Stimulated activated CD4-positive, alpha-beta T cell treated with anti-CD3 and anti-CD28 coated beads, Interleukin-4, amount 100 ng/mL, for 4 hours (primary cell): ENCODE measurements at places on chromosomes 11 and 22.

GRCh38 chr11:75778962-75779361, 10.4 kb downstream of the DGAT2 start:
- DNase-seq = no peak

- no peak for DNase-seq
Measured at GRCh38 chr11:12234221-12234620, 123.8 kb downstream of the MICAL2 start.

DNA sequence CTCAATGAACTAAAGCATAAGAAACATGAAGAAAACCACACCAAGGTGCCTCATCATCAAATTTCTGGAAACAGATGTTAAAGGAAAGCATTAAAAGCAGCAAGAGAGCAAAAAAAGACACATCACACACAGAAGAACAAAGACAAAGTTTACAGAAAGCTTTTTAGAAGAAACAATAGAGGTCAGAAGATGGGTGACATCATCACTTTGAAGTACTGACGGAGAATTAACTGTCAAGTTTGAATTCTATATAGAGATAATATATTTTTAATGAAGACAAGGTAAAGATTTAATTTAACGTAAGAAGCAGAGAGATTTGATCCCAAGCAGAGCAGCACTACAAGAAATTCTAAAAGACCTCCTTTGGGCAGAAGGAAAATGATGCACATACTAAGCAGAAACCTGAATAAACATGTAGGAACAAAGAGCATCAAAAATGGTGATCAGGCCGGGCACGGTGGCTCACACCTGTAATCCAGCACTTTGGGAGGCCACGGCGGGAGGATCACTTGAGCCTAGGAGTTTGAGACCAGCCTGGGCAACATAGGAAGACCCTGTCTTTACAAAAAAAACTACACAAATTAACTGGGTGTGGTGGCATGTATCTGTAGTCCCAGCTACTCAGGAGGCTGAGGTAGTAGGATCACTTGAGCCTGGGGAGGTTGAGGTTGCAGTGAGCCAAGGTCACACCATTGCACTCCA, 63.3 kb upstream of the RTL6 start:
- DNase-seq = no peak

DNA sequence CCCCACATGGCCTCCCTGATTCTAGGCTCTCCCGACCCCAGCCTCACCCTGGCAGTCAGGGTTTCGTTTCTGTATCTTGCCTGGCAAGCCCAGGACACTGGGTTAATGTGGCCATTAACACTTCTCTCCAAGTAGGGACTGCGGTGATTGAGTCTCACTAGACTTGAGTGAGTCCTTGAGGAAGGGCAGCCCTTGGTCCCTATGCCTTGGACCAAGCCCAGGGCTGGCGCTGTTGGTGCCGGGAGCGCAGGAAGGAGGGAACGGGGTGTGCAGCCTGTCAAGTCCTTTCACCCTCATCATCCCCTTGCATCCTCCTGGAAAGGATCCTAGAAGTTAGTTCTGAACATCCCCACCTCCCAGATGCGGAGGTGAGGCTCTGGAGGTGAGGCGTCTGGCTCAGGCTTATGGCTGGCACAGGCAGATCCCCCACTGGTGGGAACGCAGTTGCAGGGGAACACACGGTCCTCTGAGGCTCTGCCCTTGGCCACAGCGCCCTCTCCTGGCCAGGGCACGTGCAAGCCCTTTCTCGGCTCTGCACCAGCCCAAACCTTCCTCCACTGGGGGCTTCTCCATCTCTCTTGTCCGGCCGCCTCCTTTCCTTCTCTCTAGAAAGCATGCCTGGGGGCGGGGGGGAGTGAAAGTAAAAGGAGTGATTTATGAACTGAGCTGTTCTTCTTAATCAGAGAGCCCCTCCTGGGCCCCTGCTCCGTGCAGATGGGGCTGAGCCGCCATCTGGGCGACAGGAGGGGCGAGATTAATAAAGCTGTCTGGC, 56.7 kb downstream of the TP53I11 start:
- peak; percentile 58 for DNase-seq

DNA sequence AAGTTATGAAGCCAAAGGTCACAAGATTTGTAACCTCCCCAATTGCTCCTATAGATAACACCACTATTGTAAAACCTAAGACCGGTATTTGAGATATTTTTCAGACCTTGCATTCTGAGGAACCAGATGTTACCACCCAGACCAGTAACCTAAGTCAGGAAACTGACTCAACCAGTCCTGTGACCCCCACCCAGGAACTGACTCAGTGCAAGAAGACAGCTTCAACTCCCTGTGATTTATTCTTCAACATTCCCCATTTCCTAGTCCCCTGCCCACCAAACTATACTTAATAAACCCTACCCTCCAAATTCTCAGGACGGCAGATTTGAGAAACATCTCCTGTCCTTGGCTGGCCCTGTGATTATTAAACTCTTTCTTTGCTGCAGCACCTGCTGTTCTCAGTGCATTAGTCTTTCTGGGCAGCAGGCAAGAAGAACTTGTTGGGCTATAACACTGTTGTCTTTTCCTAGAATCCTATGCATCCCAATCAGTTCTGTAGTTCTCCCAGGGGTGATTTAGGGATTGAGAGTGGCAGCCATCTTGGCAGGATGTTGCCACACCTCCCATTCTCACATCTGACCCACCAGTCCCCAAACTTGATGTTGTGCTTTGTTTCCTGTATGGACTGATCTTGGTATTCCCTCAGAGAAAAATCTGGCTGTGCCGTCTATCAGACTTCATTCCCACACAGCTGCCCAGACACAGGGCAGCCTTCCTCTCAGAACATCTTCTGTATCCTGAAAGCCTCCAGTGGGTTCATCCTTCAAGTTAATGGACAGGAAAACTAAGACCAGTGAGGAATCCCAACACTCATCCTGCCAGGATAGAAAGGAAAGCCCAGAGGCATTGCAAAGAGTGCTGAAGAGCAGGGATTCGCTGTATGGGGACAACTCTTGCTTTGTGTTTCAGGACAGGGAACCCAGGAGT, 104.0 kb downstream of the PDE2A start:
- DNase-seq = no peak

DNA sequence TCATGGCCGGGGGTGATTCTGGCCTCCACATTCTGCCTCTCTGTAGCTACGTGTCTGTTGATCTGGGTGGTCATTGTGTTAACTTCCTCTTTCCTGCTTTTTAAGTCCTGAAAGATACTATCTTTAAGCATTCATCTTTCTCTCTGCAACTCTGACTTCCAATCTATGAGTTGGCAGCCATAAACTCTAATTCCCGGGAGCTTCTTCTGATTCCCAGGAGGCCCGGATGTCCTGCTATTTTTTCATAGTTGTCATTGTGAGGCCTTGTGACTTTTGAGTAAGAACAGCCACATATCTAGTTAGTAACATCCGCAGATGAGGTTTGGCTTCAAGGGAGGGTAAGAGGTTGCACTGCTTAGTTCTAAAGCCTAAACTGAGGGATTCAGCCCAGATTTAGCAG, 107.8 kb downstream of the SYN3 start:
- no peak for DNase-seq

GRCh38 chr11:114237321-114238280, 58.6 kb upstream of the NNMT start:
- DNase-seq = no peak

DNA sequence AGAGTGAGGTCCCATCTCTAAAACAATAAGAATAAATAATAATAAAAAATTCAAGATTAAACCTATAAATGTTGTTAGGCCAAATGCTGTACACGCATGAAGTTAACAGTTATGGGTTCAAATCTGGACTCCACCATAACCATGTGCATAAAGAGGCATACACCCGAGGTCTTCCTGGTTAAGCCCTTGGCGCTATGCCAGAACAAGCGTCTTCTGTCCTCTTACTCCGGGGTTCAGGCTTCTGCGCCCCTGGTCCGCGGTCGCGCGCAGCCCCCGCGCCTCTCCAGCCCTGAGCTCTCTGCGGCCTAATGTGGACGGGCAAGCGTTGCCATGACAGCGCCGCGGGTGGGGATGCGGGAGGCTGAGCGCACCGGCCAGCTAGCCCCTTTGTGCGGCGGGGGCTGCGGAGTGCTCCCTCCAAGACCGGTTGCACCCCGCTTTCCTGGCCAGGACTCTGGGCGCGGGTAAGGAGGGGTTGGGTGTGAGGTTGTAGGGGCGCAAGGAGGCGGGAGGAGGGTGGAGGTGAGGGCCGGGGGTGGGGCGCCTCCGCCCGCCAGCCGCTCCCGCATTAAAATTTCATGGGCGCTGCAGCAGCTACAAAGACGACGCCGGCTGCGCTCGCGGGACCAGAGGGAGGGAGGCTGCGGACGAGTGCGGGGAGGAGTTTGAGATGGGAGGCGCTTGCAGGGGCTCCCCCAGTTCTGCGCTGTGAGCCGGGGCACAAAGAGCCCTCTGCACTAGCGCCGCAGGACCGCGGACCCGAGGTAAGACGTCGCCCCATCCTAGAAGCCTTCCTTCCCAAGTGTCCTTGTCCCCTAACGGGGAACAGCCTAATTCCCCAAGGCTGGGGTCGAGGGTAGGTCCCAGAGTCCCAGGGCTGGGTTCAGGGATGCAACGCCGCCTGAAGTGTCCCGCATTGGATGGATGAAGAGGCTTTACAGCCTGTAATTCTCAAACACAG, at the start of gene MIAT:
MIAT (plus strand) TSS at position 698 of the 961 bp plus-strand sequence.
- DNase-seq = peak; percentile 60

DNA sequence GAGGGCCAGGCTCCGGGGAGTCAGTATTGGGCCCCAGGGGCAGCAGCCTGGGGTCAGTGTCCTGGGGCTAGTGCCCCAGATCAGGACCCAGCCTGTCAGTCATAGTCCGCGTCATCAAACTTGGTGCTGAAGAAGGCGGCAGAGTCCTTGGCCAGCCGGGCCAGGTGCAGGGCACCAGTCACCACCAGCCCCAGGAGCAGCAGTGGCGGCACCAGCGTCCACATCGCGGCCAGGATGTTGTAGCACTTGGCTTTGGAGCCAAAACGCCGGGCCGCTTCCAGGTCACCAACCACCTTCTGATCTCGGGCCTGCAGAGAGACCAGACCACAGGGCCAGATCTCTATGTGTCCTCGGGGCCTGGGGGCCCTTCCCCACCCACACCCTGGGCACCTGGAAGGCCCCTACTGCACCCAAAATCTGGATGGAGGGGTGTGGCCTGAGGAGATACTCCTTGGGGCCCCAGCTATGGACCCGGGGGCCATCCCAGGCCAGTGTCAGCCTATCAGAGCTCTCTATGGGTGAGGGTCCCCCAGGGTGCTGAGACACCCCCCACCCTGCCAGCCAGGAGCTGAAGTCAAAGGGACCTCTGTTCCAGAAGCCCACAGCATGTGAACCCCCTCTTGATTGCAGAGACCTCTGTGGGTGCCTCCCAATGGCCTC, 790 bp downstream of the IFITM5 start:
- no peak for DNase-seq

DNA sequence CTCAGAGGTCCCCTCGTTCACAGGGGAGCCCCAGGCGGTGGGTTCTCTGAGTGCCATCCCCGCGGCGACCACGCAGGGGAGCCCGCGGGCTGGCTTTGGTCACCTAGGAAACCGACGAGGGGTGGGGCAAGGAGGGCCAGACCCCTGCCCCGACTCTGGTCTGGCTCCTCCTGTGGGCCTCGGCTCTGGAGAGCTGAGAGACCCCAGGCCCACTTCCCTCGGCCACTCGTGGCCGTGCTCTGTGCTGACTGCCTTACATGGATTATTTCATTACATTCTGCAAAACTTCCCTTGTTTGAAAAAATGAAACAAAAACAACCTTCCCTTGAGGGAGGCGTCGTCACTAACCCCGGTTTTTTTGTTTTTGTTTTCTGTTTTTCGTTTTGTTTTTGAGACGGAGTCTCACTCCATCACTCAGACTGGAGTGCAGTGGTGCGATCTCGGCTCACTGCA, 15.1 kb upstream of the CYTH4 start:
- peak; percentile 68 for DNase-seq

GRCh38 chr11:57562596-57562995, 4.9 kb downstream of the UBE2L6 start:
- no peak for DNase-seq

DNA sequence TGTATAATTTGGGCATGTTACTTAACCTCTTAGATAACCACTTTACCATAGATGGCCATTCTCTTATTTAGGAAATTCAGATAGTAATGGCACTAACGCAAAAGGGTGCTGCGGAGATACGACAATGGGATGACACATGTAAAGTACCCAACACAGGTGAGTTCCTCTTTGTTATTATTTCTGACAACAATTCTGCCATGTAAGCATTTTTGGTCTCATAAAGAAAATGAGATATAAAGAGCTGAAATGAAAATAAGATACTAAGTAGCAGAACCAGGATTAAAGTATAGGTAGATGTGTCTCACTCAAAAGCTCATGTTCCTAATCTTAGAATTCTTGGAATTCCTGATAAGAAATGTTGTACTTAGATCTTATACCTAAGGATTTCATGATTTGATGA, 260.2 kb upstream of the CCDC90B start:
- no peak for DNase-seq

- no peak for DNase-seq
Measured at GRCh38 chr11:116136987-116137674, 632.9 kb upstream of the CADM1 start.

GRCh38 chr11:3046641-3047040, 10.6 kb downstream of the CARS1 start:
- DNase-seq = no peak

DNA sequence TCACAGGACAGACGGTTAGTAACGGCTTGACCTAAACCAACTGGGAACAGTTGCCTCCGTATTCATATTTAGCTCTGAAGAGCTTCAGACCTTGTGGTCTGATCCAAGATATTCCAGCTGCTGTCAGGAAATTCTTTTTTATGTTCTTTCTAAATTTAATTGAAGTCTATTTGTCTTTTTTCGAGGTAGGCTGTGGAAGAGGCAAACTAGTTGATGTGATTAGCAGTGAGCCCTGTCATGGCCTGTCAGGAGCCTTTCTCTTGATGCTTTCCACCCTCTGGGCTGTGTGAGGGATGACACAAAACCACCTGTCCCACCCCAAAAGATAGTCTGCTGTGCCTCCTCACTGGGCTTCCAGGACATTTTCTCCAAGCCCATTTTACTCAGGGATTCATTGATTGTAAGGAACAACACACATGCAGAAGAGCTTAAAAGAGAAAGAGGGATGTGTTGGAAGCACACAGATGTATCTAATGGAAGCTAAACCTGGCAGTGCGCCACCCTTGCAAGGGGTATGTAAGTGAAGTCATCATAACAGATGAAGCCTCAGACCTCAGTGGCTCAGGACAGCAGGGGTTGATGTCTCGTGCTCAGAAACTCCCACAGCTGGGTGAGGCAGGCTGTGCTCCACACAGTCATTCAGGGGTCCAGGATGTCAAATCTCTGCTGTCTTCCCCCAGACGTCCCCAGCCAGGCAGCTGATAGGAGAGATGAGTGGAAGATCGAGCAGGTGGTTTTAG, 170.0 kb downstream of the NCAM1 start:
- DNase-seq = no peak

DNA sequence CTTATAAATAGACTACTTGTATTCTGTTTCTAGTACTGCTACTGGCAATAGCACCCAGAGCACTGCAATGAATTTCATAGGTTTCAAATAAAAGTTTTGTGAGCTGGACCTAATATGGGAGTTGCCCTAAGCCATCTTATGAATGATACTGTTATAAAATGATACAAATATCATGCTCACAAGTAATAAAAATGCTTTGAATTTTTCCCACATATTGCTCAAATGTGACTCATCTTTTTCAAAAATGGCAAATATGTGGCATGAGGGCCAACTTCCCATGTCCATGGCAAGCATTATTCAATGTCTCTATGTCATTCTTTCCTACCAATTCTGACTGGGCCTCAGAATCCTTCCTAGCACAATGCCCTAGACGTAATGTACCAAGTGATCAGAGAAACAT, 137.6 kb downstream of the TRPC6 start:
- DNase-seq = no peak
